ENCODE measurements at places on chromosomes 6 and 20.

DNA sequence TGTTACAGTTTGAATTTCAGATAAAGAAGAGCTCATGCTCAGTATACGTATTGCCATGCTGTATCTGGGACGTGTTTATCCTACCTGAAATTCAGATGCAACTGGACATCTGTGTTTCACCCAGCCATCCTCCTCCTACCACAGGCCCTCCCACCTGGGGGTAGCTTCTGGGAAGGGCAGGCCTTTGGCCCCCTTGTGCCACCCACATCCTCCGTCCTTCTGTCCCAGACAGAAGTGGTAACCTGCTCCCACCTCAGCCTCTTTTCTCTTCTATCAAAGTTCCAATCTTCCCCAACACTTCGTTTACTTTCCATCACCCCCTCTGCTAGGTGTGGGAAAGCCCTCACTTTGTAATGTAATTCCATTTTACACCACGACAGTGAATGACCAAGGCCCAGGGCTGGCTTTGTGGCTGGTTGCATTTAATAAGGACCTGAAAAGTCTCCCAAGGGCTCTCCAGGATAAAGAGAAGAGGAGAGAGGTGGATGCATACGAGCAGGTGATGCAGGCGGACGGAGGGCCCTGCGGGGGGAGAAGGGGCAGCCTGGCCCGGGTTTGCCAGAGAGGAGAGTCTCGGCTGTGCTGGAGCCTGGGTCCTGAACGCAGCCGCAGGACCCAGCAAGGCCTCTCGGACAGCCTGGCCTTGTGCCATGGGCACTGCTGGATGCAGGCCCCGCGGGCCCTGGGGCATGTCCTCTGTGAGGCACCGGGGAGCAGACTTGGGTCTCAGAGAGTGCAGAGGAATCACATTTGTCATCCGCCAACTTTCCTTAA, 98.4 kb downstream of the PSMB1 start:
- DNase-seq = no peak

DNA sequence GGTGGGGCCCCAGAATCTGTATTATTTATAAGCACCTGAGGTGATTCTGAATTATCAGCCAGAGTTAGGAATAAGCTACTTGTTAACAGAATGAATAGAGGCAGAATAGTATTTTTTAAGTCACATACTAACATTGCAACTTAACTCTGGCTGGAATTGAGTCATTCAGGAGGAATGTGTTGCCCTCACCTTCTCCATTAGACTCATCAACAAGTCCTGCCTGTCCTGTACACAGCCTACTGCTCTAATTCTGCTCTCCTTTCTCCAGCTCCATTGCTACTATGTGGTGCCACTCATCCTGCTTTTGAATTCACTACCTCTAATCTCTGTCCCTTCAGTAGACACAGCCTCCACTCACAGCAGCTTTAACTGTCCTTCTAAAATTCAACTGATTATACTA, 669.4 kb downstream of the DHX35 start:
- no peak for DNase-seq

DNA sequence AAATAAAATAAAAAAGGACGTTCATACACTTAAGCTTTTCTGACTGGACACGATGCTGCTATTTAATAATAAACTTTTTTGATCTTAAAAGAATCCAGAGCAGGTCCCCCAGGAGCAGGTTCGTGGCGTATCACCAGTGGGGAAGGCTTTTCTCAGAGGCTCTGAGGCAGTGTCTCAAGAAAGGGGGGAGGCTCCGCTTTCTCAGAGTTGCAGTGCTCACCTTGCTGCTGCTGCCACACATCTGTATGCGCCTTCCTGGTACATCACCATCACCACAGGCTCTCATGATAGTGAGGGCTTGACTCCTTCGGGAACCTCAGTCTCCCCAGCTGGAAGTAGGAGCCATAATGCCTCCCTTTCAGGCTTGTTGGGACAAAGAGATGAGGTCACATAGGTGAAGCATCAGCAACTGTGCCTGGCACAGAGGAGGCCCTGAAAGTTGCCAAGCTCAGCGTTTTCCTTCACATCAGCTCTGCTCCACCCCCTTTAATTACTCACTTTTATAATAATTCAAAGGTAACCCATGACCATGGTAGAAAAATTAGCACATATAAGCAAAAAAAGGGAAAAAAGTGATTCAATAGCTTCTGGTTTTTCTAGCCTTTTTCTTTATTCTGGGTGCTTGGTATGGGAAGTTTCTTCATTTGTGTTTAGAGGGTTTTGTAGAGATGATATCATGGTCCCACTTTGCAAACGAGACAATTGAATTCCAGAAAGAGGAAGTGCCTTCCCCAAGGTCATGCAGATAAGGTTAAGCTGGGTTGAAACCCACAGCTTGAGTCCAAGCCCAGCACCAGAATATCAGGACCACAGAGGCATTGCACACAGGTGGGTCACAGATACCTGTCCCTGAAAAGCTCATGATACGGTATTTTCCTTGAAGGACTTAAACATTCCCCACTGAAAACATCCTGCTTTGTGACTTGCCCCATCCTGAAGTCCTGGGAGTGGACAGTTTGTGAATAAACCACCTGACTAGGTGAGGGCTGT, 24.5 kb downstream of the SRSF3 start:
- DNase-seq = no peak

GRCh38 chr6:30317913-30318589, 8.7 kb upstream of the TRIM39 start:
- DNase-seq = no peak

DNA sequence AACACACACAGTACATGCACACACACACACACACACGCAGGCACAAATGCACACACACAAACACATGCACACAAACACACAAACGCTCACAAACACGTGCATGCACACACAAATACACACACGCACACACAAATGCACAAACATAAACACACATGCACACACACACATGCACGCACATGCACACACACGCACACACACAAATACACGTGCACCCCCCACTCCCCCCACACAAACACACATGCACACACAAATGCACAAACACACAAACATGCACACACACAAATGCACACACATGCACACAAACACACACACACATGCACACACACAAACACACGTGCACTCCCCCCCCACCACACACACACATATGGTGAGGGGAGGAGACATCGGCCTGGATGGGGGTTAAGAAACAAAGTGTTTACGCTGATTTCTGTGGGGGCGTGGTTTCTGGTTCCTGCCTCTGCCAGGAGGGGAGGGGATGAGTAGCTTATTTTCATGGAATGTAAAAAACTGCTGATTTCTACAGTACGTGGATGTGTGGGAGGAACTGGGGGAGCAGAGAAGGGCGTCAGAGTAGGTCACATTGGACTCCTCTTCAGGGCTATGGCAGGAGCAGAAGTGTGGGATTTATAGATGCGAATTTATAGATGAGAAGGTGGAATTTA, 607.2 kb downstream of the QKI start:
- DNase-seq = no peak

DNA sequence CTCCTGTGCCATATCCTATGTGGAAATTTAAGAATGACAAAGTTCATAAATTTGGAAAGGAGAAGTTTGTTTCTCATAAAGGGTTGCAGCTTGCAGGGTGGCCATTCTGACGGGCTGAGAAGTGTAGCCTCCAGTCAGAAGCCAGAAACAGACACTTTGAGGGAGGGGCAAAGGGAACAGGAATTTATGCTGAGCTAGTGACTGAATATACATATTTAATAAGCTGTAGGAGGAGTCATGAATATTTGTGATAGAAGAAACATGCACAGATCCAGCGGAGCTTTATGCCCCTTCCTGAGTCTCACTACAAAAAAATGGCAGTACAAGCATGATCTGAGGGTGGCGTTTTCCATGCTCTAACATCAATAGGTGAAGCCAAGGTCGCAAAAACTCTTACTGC, 798.3 kb downstream of the KIF16B start:
- DNase-seq = no peak

DNA sequence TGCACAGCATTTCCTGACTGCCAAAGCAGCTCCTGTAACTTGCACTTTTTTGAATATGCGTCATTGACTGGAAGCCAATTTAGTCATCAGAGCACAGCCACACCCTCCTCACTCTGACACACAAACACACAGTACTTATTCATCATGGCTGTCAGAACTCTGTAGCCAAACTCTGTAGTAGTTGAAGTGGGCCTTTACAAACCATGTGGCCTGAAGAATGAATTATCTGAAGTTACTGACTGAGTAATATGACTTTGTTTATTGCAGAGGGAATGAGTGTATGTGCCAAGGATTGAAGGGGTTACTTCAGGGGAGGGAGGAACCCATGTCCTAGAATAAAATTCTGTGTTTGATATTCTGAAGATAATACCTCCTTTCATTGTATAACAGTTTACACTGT, 102.7 kb downstream of the FIG4 start:
- DNase-seq = no peak

DNA sequence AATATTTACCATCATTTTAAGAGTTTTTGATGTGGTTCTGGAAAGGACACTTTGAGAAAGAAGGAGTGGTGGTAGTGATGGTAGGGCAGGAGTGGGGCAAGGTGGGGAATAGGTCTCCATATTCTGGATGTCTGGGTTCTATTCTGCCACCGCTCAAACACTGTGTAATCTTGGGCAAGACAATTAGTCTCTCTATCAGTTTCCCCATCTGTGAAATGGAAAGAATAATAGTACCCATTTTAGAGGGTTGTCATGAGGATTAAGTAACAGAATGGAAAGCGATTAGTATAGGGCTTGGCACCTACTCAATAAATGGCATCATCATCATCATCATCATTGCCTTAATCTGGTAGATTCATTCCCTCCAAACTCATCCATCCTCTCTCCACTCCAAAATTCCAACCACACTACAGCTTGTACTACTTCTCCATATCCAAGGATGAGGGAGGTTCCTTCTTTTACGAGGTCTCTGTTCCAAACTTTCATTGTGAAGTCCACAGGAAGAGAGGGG, 982 bp upstream of the GGT7 start:
- no peak for DNase-seq

DNA sequence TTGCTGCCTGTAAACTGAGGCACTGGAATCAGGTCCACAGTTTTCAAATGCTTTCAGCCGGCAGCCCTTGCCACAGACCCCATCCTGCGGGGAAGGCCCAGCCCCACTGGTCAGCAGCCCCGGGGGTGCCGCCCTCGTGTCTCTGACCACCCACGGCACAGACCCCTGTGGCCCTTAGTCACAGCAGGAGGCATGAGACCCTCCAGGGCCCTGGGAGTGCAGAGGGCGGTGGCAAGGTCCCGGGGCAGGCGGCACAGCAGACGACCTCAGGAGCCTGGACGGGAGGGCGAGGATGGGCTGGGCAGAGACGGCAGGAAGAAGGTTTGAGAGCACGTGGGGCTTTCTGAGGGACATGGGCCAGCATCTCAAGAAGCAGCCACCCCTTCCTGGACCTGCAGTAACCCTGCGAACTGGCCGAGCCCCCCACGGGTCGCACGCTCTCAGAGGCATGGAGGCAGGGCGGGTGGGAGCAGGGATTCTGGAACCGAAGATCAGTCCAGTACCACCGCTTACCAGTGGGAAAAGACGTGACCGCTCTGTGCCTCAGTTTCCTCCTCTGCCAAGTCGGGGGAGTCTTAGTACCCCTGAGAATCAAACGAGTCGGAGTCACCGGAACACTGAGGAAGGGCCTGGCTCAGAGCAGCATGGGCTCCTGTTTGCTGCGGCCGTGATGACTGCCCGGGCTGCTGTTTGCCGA, 140.7 kb downstream of the TAF4 start:
- DNase-seq = no peak

GRCh38 chr6:151497905-151498304, 4.1 kb downstream of the CCDC170 start:
- DNase-seq = no peak

DNA sequence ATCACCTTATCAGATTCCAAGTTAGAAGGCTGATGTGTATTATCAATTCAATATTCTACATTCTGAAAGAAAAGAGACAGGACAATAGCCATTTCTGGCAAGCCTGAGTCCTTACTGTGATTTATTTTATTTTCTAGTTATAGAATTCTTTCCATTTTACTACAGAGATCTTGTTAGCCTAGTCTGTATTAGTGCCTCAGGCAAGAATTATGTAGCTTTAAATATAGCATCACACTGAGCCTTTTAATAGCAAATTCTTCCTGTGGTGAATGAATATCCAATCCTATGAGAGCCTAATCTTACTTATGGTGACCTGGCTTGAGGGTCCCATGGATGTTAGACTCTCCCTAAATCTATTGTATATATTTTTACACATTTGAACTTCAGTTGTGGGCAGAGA, 732.8 kb upstream of the CITED2 start:
- no peak for DNase-seq

DNA sequence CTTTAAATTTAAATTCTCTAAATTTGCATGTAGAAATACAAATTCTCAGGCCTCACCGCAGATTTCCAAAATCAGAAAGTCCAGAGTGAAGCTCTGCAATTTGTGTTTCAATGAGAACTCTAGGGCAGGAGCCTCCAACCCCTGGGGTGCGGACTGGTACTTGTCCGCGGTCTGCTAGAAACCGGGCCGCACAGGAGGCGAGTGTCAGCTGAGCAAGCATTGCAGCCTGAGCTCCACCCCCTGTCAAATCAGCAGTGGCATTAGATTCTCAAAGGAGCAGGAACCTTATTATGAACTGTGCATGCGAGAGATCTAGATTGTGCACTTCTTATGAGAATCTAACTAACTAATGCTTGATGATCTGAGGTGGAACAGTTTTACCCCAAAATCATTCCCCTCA, 203.0 kb upstream of the PCSK2 start:
- no peak for DNase-seq

DNA sequence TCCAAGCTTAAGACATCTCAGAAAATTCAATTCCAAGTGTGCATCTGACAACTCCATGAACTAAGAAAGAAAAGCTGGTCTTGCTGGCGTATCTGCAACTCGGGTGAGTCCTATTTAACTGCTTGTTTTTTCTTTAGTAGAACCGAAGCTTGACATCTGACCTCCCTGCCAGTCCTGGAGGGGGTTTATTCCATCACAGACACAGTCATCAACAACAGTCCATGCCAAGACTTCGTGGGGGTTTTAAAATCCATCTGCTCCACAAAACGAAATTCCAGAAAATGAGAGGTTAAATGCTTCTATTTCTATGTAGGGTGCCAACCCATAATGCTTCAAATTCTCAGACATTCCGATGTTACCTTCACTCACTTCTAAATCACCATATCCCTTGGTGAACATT, 133.9 kb downstream of the IPCEF1 start:
- DNase-seq = no peak

DNA sequence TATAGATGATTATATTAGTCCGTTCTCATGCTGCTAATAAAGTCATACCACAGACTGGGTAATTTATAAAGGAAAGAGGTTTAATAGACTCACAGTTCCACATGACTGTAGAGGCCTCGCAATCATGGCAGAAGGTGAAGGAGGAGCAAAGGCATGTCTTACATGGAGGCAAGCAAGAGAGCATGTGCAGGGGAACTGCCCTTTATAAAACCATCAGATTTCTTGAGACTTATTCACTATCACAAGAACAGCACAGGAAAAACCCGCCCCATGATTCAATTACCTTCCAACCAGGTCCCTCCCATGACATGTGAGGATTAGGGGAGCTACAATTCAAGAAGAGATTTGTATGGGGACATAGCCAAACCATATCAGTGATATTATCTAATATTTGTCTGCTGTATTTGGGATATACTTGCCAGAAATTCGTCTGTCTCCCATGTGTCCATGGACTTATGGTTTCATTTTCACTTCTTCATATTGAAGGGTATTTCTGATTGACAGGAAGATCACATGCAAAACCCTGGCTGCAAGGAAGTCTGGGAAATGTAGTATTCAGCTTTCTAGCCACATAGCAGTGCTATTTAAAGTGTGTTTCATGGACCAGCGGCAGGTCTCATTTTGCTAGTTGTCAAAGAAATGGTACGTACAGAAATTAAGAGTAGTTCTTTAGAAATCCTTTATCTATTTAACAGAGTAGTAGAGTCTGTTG, 50.5 kb upstream of the PAK5 start:
- no peak for DNase-seq

Data from stimulated activated CD4-positive, alpha-beta T cell treated with anti-CD3 and anti-CD28 coated beads, Interleukin-4, amount 100 ng/mL, for 24 hours (primary cell).